ENCODE measurements at places on chromosomes 4 and X.

GRCh38 chrX:40291553-40291952 is 193.8 kb upstream of the BCOR start:
- DNase-seq: no peak

- peak; percentile 61 for DNase-seq
These were observed at the start of gene AREG for GRCh38 chr4:74444891-74445642. TSS of gene AREG (plus strand) at chr4:74445136. CDS start at chr4:74445346, 210 bp downstream.

DNA sequence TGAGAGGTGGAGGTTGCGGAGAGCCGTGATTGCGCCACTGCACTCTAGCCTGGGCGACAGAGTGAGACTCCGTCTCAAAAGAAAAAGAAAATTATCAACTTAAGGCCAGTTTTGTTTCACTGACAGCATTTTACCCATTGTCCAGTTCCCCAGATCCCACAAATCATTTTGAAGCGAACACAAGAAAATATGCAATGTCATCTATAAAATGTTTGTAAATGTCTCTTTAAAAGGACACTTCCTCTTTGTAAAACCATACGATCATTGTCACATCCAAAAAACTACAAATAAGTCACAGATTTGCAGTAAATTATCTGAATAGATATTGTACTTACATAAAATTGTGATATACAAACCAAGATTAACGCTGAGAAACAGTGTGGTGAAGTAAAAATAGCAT is 147.6 kb downstream of the ATRX start:
- DNase-seq: no peak

- DNase-seq: no peak
These were observed 37.9 kb downstream of the ACOX3 start for GRCh38 chr4:8402640-8403039.

- DNase-seq: no peak
These were observed 465.5 kb upstream of the CTSO start for GRCh38 chr4:156419080-156419685.

GRCh38 chr4:178037459-178038214 is 595.4 kb upstream of the AGA start:
- no peak for DNase-seq

DNA sequence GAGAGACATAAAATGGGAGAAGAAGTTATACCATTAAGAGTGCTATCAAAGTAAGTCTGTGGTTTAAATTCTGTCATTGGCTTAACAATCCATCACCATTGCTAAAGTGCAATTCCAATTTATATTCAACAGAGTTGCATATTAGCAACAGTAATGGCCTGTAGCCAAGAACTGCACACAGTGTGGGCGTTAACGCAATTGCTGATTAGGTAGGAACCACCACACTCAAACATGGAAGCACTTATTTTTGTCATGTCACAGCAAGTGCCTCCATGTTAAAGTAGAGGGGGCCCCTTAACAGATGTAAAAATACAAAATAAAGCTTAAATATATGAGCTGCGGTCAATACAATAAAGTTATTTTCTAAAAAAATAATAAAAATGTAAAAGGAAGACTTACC is 10.8 kb downstream of the LARP7 start:
- DNase-seq: no peak

DNA sequence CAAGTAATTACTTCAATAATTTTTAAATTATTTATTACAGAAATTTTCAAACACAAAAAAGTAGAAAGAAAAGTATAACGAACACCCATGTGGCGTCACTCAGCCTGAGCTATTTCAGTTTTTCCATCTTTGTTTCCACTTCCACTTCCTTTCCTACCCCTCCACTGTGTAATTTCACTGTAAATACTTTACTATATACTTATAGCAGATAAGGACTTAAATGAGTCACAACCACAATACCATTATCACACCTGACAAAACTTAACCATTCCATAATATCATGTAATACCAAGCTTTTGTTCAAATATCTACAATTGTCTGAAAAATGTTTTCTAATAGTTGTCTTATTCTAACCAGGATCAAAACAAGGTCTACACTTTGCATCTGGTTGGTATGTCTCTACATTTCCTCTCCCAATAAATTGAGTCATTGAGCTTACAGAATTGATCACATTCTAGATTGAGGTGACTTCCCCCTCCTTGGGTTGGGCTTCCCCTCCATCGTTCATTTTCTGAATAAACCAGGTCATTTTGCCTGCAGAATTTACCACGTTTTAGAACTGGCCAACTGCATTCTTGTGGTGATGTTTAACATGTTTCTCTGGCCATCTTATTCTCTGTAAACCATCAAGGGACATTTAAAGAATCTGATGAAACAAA is 48.7 kb downstream of the ATP10D start:
- no peak for DNase-seq

Measured in bone marrow (tissue), 2 donors.